ENCODE measurements at places on chromosomes 7 and 10.

DNA sequence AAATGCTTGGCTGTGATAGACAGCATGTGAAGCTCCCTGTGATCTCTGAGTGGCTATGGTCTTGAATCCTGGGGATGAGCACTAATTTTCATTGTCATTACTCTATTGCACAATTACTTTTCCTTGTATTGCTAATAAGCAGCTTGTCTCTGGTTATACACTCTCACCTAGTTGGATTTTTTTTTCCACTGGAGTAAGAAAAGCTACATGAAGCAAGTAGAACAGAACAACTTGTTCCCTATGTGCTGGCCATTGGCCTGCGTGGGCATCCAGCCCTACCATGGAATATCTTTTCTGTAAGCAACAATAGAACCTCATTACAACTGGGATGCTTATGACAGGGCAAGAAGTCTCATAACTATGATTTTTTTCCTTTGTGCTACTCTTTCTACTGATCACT, 807.4 kb downstream of the TNS3 start:
- DNase-seq = no peak

GRCh38 chr7:113087071-113087998, 708 bp upstream of the GPR85 start:
- DNase-seq = no peak

DNA sequence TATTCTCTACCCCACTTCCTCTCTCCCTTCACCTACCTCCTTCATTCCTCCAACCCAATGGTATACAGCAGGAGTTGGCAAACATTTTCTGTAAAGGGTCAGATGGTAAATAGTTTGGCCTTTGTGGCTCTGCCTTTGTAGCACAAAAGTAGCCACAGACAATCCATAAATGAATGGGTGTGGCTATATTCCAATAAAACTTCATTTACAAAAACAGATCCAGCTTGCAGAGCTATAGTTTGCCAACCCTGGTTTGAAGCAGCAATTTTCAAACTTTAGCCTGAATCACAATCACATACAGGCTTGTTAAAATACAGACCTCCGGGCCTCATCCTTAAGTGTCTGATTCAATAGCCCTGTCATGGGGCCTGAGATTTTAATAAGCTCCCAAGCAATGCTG, 110.5 kb downstream of the CPEB3 start:
- no peak for DNase-seq

- no peak for DNase-seq
Measured at GRCh38 chr7:68929781-68930261, 668.5 kb upstream of the AUTS2 start.

- no peak for DNase-seq
Measured at GRCh38 chr10:83343676-83344075, 795.6 kb upstream of the GHITM start.

- DNase-seq = no peak
Measured at GRCh38 chr7:137951700-137952425, 50.0 kb downstream of the CREB3L2 start.

All from GM12864 (cell line).